ENCODE measurements at places on chromosomes 5 and 9.

- DNase-seq = no peak
These were observed 105.6 kb downstream of the TENT4A start for GRCh38 chr5:6818594-6819511.

DNA sequence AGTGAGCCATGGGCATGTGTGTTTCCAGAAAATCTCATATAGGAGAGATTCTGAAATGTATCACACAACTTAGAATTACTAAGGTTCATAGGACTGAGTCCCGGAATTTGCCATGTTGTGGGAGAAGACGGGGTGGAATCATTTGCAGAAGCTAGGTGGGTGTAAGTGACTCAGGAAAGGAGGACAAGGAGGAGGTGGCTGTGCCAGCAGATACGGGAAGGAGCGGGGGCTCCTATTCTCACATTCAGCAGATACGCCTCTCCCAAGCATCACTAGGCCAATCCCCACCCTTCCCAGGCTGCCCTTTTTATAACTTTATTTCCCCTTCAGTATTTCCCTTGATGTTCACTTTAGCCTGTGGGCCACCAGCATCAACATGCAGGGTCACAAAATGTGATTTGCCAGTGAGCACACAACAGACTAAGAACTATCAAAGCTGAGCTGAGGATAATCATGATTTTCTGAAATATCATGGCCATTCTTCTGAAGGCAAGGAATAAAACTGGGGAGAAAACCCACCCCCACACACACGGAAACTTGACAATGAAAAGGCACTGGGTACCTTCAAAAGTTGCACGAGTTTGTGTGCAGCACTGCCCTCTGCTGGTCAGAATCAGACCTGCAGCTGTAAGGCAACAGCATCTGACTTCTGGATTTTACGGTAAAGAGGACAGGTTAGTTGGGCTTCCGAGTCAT, 133.2 kb downstream of the MTX3 start:
- DNase-seq = peak; percentile 86

DNA sequence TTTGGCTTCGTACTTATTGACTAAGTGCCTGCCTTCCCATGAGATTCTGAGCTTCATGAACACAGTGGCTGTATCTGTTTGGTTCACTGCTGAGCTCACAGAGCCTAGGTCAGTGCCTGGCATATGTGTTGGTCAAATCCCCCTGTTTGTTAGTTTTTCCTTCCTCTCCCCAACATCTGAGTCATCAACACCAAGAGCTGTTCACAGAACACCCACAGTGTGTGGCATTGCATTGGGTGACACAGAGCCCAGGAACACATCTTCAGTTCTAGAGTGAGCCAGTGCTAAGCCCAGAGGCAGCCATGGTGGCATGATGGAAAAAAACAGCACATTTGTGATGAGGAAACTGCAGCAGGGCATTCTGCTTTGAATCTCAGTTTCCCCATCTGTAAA, 294.6 kb downstream of the SEC61B start:
- no peak for DNase-seq

DNA sequence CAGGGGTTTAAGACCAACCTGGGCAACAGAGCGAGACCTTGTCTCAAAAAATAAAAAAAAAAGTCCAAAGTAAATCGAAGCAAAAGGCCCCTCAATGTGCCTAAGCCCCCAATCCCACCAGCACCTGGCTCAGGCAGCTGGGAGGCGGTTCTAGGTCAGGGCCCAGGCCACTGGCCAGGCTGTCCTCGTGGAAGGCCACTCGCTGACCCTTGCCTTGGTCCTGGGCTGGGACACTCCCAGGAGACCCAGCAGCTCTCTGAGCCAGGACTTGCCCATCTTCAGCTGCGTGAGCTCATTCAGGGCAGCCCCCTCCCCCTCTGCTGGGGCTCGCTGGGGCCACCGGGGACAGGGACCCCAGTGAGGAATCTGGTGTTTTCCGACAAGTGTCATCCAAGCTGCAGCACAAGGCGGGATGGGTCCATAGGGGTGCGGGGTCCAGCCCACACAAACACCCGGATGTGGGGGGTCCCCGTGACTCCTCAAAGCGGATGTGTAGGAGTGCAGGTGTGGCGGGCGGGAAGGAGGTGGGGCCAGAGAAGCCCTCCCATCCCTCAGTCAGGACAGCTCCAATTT, 4.0 kb downstream of the AGPAT2 start:
- DNase-seq = no peak

DNA sequence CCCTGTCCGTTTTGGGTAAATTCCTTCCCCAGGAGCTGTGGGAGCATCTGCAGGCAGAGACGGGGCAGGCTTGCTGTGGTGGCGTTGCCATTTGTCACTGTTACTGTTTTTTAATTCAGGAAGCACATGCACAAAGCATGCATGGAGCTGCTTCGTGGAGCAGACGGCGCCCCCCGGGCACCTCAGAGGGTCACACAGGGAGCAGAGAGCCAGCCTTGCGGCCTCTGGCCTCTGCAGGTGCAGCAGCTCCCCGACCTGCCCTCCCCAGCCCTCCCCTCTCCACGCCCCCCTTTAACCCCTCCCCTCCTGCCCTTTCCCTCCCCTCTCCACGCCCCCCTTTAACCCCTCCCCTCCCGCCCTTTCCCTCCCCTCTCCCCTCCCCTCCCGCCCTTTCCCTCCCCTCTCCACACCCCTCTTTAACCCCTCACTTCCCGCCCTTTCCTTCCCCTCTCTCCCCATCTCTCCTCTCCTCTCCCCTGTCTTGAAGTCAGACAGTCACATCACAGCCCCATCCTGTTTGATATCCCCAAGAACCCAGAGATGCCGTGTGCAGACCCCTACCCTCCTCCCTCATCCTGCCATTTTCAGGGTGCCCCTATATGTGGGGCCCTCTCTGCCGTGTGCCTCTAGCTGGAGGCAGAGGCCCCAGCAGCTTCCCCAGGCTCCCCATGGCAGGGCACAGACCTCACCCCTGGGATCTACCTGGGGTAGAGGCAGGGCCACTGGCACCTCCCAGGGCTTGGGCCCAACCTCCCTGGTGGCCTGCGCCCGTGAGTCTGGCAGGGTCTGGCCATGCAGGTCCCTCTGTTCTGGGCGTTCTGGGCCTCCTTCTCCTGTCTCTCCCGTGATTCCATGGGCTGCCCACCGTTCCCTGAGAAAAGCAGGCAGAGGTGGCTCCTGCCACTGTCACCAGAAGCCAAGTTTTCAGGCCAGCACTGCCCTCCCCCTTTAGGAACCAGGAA, 29.6 kb upstream of the UBAC1 start:
- no peak for DNase-seq

DNA sequence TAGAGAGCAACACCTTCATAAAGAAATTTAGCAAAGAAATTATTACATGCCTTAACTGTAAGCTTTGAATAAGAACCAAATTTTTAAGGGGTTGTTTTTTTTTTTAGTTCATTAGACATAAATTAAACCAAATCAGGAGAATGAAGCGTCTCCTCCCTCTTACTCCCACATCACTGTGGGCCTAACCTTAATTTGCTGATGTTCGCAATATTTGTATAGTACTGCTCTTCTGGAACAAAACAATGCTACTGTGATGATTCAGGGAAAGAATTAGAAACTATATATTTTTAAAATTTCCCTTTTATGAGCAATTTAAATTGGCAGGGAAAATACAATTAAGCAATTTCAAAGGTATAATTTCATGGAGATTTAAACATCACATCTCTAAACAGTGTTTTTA, 275.0 kb upstream of the C9orf72 start:
- no peak for DNase-seq

DNA sequence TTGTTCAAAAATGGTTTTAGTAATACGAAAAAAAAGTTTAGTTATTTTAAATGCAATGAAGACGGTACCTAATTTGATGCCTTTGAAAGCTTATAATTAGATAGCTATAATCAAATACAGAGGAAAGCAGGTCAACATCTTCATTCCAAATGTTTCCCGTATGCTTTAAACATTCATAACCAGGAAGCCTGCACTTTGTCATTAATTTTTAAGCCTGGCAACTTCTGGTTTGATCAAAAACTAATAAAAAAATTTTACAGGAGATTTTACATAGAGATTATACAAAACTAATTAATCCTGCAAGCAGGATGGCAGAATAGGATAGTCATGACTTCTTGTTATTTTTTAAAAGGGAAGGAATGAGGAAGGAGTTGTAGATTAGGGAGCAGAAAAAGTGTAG, 353.0 kb downstream of the FBXL17 start:
- DNase-seq = no peak

DNA sequence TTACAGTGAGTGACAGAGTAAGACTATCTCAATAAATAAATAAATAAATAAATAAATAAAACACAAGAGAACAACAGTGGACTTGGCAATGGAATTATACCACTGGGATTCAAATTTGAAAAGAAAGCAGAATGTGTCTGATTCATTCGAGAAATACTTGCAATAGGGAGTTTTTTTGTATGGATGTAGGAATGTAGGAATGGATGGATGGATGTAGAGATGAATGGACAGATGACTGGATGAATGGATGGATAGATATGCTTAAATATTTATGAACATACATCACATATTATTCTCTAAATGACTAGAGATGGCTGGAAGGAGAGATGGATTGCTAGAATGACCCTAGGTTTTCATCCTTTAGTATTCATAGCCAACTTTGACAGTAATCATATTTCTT, 22.0 kb upstream of the CEMIP2 start:
- no peak for DNase-seq

DNA sequence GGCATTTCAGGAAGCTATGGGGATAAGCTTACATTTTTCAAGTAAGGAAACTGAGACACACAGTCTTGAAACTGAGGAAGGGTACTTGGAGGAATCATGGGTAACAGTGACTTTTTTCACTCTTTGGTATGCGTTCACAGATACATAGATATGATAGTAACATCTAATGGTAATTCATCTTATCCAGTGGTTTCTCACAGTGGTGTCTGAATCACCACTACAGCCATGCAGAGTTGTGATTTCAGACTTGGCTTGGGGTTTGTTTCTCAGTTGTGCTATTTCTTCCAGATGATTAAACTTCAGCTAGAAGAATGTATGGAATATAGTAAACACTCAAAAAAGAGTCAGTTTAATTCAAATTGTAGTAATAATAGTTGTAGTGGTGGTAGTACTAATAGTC, 239.1 kb upstream of the NUDT12 start:
- no peak for DNase-seq

GRCh38 chr5:137629646-137630045, 106.2 kb downstream of the KLHL3 start:
- no peak for DNase-seq

DNA sequence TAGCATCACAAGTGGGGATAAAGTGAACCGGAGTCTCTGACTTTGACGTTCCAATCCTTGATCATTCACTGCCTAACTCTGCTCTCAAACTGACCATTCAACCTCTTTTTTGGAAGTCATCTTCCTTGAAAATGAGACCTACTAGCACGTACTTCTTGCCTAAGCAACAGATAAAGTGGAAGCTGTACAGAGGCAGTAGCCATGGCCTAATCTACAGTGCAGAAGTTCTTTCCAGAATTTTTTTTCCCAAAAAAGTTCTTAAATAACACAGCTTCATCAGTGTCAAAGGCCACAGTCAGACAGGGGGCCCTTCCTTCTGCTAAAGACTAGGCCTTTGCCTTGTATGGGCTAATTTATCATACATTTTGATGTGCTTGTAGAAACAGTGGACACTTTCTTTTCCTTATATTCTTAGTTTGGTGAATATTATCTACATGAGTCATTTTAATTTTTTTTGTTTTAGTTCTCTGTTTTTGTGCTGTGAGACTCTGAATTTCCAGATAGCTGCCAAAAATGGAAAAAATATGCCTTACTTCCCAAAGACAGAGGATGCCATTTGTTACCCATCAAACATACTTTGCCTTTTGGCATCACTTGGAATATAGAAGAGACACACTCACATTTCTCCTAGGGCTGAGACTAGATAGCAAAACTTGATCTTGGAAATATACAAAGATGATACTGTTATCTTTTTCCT, 96.3 kb upstream of the VCAN start:
- no peak for DNase-seq

- no peak for DNase-seq
These were observed 1165.6 kb upstream of the SEMA6A start for GRCh38 chr5:117740268-117740667.

DNA sequence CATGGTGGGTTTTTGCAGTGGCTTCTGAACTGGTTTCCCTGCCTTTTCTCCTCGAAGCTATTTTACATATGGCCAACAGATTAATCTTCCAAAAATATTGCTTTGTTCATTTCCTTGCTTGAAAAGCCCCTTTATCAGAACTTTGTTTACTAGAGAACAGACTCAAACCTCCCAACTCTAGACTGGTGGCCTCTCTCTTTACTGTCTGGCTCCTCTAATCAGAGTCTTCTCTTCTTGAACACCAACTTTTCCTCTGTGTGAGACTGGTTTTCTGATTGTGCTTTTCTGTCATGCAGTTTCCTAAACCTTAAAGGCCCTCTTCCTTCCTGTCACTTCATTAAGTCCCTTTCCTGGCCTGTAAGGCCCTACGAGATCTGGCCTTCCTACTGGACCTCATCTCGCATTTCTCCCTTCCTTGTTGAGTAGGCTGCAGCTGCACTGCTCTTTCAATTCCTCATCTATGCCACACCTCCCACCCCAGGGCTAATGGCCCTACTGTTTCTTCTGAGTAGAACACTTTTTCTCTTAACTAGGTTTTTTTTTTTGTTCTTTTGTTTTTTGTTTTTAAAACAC, 5.7 kb downstream of the C9orf43 start:
- no peak for DNase-seq

DNA sequence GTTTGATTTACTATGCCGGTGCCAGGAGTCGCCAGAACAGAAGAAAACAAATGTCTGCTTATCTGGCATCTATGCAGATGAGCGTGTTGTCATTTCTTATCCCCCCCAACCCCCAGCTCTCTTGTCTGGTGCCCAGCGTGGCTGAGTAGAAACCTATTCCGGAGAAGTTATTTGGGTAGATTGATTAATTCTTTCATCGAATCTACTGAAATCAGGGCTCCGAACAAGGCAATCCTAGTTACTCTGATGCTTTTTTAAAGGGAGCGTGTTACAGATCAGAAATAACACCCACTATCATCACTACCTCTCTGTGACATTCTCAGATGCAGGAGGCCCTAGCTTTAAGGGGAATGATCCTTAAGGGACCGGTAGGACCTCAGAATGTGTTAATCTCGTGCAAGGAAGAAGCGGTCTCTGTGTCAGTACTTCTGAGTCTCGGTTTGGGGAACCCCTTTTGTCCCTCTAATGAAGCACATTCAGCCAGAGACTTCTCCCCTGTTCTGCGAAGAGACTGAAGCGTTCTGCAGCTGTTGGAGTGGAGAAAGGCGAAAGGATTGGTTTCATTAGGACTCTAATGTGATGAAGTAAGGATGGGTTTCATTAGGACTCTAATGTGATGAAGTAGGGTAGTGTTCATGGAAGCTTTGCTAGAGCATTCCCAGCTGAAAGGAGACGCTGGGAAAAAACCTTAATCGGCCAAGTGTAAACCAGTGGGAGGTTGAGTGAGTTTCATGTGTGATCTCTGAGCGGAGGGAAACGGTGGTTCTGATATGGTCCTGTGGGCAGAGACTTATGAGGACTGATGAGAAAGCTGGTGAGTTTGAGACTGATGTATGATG, 1.5 kb downstream of the PIP5K1B start:
- no peak for DNase-seq

GRCh38 chr9:135240871-135241311, 153.4 kb downstream of the OLFM1 start:
- DNase-seq = no peak

GRCh38 chr5:58040044-58040443, 419.8 kb downstream of the PLK2 start:
- DNase-seq = no peak

GRCh38 chr9:101629636-101630035, 34.9 kb upstream of the PPP3R2 start:
- DNase-seq = no peak

GRCh38 chr9:112278152-112278551, 55.3 kb downstream of the PTBP3 start:
- no peak for DNase-seq

- DNase-seq = no peak
These were observed 8.5 kb downstream of the GRHPR start for GRCh38 chr9:37430841-37431597.

All from activated CD8-positive, alpha-beta memory T cell treated with anti-CD3 and anti-CD28 coated beads for 48 hours (primary cell).